Epithelial cell of proximal tubule (primary cell): ENCODE measurements at places on chromosomes 6 and 20.

DNA sequence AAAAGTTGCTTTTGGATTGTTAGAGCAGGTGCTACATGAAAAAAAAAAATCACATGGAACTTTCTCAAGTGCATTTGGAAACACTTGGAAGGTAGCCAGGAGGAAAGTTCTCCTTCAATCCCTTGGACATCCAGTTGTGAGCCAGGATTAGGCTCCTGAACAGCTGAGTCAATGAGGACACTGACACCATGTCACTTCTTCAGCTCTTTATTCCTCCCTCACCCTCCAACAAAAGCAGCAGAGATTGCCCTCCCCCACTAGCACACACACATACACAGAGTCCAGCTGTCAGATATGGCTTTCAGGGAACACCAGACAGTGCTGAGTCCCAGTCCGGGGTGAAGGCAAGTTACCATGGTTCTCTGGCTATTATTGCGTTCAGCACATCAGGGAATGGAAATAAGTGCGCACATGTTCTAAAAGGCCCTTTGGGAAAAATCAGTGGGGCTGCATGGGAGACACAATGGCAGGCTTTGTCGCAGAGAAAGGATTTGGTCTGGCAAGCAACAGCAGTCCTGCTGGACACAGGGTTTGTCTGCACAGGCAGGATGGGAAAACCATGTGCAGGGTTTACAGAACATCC is 124.7 kb upstream of the MARCKS start:
- DNase-seq: no peak

- no peak for DNase-seq
Measured at GRCh38 chr6:158706369-158706982, 56.6 kb downstream of the SYTL3 start.

DNA sequence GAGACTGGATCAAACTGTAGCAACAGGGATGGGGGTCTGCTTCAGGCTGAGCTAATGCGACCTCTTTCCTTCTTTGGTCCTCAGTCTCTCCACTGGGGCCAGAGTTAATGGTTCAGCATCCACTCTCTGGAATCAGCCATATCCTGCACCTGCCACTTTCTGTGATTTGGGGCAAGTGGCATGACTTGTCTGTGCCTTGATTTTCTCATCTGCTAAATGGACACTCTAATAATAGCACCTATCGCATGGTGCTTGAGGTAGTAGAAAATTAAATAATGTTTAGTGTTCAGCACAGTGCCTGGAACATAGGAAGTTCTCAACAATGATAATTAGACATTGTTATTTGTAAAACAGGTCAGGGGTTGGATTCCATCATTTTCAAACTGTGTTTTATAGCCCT is 6.3 kb downstream of the XKR7 start:
- DNase-seq: no peak

DNA sequence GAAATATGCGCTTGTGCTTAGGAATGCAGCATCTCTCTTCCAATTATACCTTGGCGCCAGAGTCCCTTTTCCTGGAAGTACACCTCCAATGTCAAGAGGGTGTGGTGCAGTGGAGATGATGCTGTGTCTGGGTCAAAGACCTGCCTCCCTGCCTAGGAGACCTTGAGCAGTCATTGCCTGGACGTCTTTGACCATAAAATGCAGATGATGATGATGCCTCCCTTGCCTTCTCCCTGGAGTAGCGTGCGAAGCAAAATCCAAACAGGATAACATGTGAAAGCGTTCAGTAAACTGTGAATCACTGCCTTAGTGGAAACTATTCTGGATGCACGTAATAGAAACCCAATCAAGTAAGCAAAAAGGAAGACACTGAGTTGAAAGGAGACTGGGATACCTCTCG is 97.4 kb upstream of the ARMC2 start:
- no peak for DNase-seq

DNA sequence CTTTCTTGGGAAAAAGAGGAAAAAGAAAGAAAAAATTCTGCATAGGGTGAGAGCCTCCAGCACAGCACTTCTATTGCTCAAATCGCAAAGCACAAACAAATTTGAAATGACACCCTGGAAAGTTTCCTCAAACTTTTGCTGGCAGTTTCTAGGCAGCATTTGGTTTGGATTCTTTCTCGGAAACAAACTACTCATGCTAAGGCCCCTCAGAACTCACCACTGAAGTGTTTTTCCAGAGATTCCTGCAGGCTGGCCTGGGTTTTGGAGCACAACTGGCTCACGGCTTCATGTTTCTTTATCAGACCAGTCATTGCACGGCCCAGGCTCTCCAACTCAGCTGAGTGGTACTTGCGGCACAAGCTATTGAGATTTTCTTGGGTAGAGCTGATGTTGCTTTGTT is 237.8 kb downstream of the SYNE1 start:
- no peak for DNase-seq

DNA sequence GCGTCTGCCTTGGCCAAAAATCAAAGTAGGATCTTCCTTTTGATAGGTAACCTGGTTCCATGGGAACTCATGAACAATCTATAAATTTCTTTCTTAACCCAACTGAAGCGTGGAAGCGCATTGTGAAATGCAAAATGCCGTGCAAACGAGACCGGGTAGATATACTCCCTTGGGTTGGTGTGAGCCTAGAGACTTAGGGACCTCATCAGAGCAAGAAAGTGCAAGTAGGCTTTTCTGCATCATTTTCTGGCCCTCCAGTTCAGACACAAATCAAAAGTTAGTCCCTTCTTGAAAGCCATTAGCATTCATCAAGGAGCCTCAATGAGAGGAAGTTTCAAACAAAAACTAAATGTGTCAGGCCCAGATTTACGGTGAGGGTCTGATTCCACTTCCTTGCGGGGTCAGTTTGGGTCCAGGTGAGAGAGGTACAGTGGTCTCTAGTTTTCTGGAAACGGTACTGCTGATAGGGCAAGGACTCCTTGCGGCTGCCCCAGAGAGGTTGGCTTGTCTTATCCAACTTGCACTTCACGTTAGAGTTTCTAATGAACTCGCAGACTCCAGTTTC is 5.3 kb upstream of the ZNF184 start:
- DNase-seq: no peak

DNA sequence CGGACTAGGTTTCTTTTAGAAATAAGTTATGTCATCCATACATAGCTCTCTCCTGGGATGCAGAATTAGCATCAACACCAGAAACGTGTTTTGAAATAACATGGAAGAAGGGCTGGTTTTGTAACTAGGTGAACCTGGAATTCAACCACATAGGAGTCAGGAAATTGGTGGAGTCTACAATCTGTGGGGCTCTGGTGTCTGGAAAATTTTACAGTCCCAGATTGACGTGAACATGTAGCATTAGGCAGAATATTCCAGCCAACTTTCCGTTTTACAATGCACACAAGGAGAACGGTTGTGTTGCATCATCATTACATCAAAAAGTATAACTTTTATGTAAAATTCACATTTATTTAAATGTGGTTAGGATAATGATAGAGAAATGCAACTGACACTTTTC is 1.9 kb downstream of the KCNQ5 start:
- DNase-seq: no peak

DNA sequence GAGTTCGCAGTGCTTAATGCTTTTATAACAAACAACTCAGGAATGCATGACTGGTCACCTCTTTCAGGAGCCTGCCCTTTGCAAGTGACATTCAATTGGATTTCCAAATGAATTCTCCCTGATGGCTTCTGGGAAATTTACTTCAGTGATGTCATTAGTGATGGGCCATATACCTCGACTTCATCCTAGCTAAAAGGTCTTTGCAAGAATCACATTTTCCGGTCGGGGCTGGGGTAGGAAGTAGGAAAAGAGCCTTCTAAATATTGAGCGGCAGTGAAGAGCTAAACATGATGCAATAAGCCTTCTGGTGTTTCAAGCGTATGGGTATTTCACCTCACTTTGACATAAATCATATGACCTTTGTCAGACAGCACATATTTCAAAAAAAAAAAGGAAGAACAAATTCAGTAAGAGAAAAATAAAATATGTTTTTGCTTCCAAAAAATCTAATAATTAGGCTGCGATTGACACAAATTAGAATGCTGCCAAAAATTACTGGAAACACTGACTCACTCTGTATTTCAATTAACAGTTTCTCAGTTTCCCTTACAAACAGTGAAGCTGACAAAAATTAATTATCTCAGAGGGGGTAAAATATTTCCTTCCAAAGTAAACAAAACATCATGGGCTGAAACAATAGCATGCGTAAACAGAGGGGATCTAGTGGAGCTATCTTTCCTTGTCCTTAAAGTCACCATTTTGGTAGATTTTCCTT is 39.8 kb downstream of the ADTRP start:
- DNase-seq: no peak

- DNase-seq: no peak
Measured at GRCh38 chr6:68211242-68211795, 423.8 kb upstream of the ADGRB3 start.

DNA sequence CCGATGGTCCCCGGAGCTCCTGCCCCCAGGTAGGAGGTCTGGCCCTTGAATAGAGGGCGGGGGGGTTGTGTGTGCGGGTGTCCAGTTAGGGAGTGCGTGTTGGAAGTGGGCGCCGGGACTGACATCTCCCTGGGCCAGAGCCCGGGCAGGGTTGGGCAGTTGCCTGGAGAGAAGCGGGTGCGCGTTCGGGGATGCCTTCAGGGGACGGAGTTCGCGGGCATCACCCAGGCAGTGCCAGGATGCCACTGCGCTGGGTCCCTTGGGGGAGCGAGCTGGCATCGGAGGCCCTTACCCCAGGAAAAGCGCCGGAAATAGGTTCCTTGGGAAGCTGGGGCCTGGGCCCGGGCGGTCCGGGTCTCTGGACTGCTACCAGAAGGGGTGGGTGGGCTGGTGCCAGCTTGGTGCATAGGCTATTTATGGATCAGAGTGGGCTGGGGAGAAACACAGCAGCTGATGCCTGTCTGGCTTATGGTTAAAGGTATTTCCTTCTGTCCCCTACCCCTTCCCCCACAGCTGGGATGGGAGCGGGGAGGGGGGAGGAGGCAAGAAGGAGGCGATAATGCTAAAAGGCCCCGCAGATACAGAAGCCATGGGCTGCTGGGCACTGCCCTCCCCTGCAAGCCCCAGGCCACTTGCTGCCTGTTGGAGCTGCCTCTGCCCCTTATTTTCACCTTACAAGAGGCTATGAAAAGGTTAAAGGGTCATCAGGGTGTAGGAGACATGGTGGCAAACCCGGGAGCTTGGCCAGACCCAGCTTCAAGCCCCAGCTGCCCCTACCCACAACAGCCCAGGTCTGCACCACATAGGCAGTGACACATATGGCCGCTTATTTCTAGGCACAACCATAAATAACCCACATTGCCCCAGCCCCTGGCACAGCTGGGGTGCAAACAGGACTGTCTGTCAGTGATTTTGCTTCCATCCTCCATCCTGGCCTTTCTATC is 638 bp downstream of the PACSIN1 start:
- DNase-seq: no peak

DNA sequence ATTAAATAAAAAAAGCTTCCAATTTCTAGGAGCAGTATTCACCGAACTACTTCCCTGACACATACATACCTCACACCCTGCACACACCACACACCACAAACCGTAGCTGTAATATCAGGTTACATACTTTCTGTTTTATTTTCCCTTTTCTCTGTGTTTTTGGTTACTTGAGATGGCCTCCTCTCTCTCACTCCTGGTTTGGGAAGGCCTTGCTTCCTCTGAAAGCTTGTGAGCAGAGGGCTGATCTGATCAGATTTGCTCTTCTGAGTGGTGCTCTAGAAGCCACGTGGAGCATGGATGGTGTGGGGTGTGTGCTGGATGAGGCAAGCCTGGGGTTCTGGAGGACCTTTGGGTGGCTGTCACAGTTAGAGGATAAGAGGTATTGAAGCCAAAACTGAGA is 20.9 kb downstream of the UTRN start:
- no peak for DNase-seq

DNA sequence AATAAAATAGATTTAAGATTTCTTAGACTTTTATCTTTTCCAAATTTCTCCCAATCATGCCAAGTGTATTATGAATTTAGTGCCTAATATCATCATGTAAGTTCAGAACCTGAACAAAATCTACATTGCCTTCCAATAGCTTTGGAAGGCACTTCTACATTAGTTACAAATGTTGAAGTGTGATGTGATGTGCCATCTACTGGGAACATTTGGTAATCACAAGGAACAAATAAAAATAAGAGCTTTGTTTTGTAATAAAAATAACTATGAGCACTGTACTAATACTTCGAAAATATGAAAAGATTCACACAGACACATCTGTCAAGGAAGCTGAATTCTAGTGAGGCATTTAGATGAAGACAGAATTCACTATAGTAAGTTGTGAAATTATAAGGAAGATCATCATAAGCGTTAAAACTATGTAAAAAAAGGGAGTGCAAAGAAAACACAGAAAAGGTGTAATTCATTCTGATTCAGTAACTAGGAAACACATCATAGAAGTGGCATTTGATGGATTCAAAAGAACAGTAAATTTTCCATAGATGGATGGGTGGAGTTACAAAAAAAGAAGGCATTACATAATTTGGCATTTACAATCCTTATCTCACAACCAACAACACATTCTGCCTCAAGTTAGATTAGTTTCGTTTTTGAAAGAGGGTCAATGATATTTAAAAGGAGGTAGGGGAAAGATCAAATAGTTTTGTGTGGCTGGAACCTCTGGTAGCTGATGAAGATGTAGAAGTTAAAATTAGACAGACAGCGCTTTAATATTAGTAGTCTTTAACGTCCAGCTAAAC is 161.0 kb downstream of the ASCC3 start:
- DNase-seq: no peak

- DNase-seq: no peak
Measured at GRCh38 chr20:45781391-45781931, 10.2 kb downstream of the WFDC3 start.

DNA sequence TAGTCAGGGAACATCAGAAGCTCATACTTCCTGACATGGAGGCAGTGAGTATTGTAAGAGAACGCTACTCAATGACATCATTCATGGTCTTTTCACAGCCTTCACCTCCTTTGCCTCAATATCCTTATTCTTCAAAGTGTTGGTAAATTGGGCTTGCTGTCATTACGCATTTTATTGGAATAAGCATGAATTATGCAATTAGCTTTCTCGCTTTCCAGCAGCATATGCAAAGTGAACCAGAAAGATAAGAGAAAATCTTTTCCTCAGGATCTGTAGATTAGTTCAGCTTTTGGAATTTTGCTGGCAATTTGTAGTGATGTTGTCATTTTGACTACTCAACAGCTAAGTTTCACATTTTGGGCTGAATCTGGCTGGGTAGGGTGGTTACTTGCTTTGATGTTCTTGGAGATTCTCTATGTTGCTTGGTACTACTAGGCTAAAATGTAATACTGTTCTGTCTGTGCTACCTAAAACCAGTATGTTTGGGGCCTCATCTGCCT is 1012.1 kb downstream of the KIF16B start:
- DNase-seq: no peak

GRCh38 chr6:40999569-40999968 is 39.5 kb downstream of the UNC5CL start:
- DNase-seq: no peak

DNA sequence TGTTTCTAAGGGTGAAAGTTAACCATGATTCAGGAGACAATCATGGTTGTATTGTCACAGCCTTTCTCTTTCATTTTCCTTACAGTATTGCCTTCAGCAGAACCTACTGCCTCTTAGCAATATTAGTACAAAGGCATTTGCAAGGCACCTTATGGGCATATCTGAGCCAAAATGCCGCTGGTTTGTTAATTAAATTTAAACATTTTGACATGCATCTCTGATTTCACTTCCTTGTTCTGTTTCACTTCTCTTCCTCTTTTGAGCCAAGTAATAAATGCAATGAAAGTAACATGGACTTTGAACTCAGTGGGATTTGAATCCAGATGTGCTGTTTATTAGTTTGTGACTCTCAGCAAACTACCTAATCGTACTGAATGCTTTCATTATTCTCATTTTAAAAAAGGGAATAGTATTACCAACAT is 467.4 kb upstream of the CITED2 start:
- no peak for DNase-seq
